NCI-H748 treated with DMSO at 0.1 percent for 48 hours (cell line): ENCODE measurements at places on chromosomes 1 and 21.
A peak's percentile ranks its signal among the peaks of the same experiment; 100 is the strongest.

DNA sequence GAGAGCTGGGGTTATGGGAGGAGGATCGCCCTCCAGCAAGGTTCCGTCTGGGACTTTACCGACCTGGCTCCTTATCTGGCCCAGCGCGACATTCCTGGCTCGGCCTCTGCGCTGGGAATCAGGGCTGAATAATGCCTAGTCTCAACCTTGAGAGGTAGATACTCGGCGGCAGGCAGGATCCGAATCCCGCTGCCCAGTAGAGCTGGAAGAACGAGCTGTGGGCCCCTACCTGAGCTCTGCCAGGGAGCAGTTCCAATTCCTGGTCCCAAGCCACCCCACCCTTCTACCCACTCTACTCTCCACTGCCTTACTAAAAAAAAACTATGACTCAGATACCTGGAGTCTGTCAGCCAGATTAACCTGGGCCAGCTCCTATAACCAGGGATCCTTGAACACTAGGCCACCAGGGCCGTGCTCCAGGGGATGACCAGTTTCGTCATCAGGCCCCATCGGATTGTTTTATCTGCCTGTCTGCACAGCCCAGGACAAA is 53.6 kb downstream of the RHBG start:
- no peak for DNase-seq

- DNase-seq, result peak; percentile 33
These were observed 85.2 kb upstream of the TRABD2B start for GRCh38 chr1:48082271-48082962.

GRCh38 chr1:2967881-2968280 is 53.4 kb upstream of the ACTRT2 start:
- no peak for DNase-seq

DNA sequence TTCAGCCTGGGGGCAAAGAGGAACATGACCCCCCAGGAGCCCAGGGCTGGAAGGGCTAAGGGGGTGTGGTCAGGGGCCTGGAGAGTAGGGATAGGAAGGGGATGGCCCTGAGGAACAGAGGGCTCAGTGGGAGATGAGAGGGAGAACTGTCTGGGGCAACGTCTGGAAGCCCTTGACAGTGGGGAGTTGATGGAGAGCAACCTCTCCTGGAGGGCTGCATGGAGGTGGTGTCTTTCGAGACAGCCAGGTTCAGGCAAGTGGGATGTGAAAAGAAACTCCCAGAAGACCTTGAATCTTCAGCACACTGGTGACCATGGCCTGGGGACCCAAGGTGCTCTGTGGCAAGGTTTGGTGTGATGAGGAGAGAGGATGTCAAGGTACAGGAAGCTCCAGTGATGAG is 54.2 kb upstream of the RUNX3 start:
- DNase-seq, result no peak

- no peak for DNase-seq
These were observed 10.5 kb upstream of the CNTN2 start for GRCh38 chr1:205032508-205032907.

- no peak for DNase-seq
These were observed 8.2 kb downstream of the OR10T2 start for GRCh38 chr1:158391099-158391498.

- no peak for DNase-seq
These were observed 331.2 kb downstream of the KIF26B start for GRCh38 chr1:245485996-245486395.

DNA sequence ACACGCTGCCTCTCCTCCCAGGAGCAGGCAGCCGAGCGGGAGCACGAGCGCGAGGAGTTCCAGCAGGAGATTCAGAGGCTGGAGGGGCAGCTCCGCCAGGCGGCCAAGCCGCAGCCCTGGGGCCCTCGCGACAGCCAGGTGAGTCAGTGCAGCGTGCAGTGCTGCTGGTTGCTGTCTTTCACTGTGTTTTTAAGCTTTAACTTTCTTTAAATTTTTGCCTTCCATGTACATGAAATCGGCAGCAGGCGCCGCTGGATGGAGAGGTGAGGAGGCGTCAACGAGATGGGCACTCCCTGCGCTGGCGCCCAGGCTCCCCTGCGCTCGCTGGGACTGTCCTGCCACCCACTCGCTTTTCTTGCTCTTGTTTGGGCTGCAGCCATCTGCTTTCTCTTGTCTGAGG is 60.7 kb upstream of the DIP2A start:
- no peak for DNase-seq

GRCh38 chr1:151475175-151475574 is 15.9 kb upstream of the POGZ start:
- no peak for DNase-seq

- DNase-seq, result no peak
These were observed 140.9 kb downstream of the RHOU start for GRCh38 chr1:228876187-228876586.

DNA sequence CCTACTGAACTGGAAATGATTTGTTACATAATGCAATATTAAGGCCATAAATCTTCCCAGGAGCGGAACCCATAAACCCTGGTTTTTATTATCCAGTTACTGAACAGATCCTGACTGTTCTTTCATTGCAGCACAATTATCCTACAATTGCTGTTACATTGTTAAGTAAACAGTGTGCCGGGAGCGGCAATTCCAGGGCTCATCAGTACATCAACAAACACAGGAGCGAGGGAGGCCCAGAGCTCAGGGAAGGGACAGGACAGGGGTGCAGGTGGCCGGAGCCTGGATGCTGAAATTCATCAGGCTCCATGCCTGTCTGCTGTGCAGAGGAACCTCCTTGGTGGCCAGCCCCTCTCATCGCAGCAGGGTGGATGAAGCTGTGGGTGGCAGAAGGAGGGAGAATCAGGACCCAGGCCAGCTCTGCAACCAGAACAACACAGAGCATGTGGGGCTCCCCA is 544.7 kb downstream of the NPHP4 start:
- peak; percentile 76 for DNase-seq

DNA sequence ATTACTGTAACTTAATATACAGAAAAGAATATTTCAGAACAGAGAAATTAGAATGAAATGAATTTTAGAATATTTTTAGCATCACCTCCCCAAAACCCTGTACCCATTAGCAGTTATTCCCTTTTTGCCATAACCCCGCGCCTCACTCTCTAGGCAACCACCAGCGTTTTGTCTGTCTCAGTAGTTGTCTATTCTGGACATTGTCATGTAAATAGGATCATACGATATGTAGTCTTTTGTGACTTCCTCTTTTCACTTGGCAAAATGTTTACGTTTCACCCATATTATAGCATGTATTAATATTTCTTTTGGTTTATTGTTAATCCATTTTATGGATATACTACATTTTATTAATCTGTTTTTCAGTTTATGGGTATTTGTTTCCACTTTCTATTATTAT is 24.9 kb downstream of the SOAT1 start:
- DNase-seq, result no peak

GRCh38 chr21:45209046-45209445 is 78.6 kb downstream of the POFUT2 start:
- no peak for DNase-seq

DNA sequence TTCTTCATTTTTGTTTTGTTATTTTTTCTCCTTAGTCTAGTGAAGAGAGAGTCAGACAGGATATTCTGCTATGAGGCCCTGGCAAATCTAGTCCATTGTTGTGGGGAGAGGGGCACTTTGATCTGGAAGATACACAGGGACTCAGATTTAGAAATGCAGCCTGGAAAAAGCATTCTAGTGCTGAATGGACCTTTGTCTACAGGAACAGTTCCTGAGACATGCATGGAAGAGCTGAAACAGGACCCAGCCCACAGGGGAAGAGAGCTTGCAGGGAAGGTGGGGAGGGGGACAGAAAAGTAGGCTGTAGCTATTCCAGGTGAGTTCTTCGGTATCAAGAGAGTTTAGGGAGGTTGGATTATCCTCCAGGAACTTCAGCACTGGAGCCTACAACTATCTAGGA is 98.5 kb downstream of the AKT3 start:
- no peak for DNase-seq

- DNase-seq, result no peak
These were observed 88.1 kb downstream of the COP1 start for GRCh38 chr1:176118985-176119384.

DNA sequence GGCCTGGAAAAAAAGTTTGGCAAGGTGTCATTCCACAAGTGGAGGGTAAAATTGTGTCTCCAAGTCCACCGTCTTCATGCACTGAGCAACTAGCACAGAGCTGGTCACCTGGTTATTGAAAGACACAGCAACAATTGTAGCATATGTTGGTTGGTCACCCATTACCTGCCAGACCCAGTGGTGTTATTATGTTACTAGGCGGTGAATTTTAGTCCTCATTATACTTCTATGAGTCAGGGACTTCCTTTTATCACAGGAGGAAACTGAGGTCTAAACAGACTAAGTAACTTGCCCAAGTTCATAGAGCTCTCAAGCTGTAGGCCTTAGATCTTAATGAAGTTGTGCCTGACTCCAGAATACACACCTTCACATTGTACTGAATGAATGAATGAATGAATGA is 94.9 kb upstream of the VANGL1 start:
- no peak for DNase-seq

DNA sequence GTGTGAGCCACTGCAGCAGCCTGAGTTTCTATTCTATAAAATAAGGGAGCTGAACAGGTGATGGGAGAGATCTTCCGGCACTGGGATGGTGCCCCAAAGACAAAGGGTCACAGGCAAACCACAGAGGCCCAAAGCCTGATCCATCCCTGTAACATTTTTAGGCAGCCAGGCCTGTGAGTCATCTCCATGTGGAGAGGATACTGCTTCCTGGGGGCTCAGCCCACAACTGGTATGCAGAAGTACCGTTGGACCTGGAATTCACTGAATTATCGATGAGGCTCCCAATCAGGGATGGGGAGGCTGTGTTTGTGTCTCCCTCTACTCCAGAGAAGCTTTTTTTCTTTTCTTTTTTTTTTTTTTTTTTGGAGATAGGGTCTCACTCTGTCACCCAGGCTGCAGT is 48.8 kb upstream of the WASF2 start:
- no peak for DNase-seq

- no peak for DNase-seq
These were observed 17.2 kb downstream of the PPT1 start for GRCh38 chr1:40079774-40080400.

DNA sequence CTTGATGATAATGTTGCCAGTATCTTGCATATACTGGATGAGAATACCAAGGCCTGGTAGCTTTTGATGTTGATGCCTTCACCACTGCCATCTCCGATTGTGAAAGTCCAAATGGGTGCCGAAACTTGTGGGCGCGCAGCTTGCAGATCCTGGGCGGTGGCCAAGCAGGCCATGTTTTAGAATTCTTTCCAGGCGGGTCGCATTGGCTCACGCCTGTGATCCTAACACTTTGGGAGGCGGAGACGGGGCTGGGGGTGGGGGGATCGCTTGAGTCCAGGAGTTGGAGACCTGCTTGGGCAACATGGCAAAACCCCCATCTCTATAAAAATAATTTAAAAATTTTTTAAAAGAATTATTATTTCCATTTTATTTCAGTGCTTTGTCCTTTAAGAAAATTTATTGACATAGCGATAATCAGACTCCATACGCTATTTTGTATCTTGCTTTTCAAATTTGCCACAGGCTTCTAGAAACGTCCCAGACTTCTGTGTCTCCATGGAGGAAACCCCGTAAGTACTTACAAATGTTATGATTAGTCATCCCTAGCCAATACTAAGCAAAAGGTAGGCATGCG is 592 bp upstream of the ZNF326 start:
- DNase-seq, result no peak

- no peak for DNase-seq
These were observed 70.1 kb downstream of the KAZN start for GRCh38 chr1:14668538-14668937.

GRCh38 chr1:184838504-184838951 is 83.9 kb upstream of the EDEM3 start:
- no peak for DNase-seq

- no peak for DNase-seq
These were observed 489.6 kb downstream of the TTLL7 start for GRCh38 chr1:83509301-83509781.

- DNase-seq, result no peak
These were observed 18.4 kb downstream of the H6PD start for GRCh38 chr1:9253004-9253403.

DNA sequence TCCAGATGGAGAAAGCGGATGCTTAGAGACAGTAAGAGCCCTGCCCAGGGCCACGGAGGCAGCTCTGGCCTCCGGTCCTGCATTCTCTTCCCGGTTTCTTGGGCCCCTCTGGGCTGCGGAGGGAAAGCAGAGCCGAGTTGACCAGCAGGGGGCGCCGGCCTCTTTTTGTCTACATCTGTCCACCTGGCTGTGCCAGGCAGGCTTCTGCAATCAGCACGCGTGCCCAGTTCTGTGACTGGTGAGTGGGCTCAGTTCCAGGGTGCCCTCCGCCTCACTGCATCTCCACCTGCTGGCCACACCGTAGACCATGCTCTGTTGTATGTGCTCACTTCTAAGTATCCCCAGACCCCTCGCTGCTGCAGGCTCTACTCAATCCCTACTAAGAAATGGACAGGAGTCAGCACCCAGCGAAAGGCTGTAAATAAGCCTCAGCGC is 6.7 kb upstream of the HUNK start:
- peak; percentile 49 for DNase-seq

- DNase-seq, result no peak
These were observed 725 bp downstream of the RTCA start for GRCh38 chr1:100266741-100267140.

- no peak for DNase-seq
These were observed 39.2 kb downstream of the PROX1 start for GRCh38 chr1:214026985-214027384.

DNA sequence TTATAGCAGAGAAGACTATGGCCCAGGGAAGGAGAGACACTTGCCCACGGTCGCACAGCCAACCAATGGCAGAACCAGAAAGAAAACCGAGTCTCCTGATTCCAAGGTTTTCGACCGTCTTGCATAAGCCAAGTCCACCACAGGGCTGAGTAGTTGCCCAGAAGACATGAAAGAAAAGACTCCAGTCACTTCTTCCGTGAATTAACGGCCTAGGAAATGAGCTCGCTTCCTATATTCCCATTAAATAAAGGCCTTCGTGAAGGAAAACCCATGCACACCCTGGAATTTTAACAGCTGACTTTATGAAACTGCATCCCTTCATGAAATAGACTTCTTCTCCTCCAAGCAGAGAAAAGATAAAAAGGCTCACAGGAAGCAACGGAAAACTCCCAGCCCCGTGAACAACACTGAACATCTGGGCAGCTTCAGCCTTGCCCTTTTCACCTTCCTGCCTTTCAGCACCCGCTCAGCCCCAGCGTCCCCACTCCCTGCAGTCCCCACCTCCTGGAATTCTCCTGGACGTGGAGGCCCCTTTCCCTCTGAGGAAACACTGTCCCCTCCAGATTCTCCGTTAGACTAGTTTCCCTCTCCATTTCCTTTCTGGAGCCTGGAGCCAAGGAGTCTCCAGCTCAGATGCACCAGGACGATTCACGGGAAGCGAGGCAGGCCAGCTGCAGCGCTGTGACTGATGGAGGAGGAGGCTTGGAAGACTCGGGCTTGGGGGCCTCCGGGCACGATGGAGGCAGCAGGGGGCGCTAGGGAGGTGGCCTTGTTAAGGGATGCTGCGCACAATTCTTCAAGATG is 2.7 kb upstream of the MYOC start:
- DNase-seq, result no peak

- DNase-seq, result no peak
These were observed 160.4 kb downstream of the HLX start for GRCh38 chr1:221039616-221040015.

- peak; percentile 38 for DNase-seq
These were observed 4.3 kb downstream of the TCHH start for GRCh38 chr1:152110860-152111514.
